Left lung (tissue), 14 donors: ENCODE measurements at places on chromosomes 12 and 14. TPM values are rescaled to one million over a fixed set of nuclear protein-coding genes. Genes with fewer than 3 reads are reported as not detected.

DNA sequence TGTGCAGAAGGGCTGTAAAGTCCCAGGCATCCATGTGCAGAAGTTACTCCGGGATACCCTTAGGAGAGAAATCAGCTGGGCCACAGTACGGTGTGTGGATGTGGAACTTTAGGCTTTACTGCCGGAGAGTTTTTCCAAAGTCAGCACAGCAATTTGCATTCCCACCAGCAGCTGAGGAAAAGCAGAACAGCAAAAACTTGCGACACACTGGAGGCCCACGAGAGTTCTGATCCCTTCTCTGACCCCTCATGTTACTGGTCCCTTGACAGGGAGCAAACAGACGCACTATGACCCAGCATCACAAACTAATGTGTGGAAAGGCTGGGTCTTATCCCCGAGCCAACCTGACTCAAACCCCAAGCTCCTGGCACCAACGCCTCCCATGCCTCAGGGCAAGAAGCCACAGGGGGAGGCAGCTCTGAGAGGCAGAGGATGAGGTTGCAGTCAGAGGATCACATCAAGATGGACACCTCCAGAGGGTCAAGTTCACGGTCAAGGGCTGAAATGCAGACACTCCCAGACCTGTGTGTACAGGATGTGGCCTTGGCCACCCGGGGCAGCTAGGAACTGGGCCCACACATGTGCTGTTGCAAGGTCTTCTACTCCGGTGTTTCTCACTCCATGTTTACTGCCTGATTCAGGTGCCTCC, 38.6 kb downstream of the CCDC88C start:
- DNase-seq: no peak

- peak; percentile 40 for DNase-seq
Measured at GRCh38 chr12:62632411-62632918, 165.8 kb downstream of the MON2 start.

OR6C2 gene
- not detected for polyA plus RNA-seq

DNA sequence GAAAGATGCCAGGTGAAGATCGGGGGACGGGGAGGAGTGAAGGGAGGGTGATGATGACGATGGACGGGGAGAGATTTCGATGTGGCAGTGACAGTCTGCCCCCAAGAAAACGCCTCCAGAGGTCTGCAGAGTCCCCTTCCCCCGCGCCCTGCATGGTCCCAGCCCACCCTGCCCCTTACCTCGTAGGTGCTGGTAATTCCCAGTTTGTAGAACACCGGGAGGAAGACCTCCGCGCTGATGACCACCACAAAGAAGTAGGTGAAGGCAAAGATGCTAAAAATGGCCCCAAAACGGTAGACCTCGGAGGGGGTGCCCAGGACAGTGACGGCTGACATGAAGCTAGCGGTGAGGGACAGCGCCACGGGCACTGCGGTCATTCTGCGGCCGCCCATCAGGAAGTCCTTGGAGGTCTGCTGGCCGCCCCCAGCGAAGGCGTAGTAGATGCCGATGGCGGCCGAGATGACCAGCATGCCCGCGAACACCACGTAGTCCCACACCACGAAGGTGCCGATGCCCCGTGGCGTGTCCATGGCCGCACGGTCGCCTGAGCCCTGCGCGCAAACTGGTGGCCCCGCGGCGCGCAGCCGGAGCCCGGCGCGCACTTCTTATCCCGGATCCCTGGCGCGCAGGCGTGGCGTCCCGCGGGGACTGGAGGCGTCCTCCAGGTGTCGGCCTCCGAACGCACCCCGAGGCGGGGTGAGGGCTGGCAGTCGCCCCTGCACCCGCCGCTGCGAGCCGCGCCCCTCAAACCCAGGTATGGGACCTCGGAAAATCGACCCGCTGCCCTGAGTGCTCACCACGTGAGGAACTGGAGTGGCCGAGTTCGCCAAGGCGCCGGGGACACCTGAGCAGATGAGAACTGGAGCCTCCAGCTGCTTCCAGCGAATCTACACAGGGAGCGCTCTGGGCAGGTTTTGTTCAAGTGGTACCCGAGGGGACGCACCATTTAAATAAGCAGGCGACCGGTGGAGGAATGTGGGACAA, at the start of gene SLC5A8:
Gene SLC5A8, minus strand, starts transcription at position 920 of the 984 bp plus-strand sequence. Its CDS starts 390 bp downstream, at position 530.
- peak; percentile 44 for DNase-seq

GRCh38 chr12:27785882-27786570, 6.0 kb upstream of the MANSC4 start:
- no peak for DNase-seq

COX6A1 gene
- polyA plus RNA-seq: 187 TPM

DNA sequence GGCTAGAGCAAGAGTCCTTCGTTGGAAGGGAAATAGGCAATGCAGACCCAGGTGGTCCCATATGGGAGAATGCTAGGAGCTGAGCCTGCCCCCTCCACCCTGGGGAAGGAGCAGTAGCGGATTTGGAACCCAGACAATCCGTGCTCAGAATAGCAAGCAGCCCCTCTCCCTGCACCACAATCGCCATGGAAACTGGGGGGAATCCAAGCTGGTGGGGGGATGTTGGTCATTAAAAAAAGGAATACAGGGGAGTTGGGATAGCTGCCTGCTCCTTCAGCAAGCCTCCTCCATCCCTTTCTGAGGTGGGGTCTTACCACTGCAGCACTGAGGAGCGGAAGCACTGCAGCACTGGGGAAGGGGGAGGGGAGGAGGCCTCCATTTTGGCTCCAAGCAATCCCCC, 2.9 kb downstream of the RND1 start:
- DNase-seq: no peak

- DNase-seq: no peak
Measured at GRCh38 chr14:61203081-61203753, 77.9 kb downstream of the TMEM30B start.

GRCh38 chr12:108449478-108449877, 65.6 kb upstream of the FICD start:
- DNase-seq: no peak

- DNase-seq: peak; percentile 43
Measured at GRCh38 chr14:58107947-58108552, 44.0 kb downstream of the ARMH4 start.

GRCh38 chr12:98644433-98644711, 216 bp downstream of the IKBIP start:
- no peak for DNase-seq

- no peak for DNase-seq
Measured at GRCh38 chr14:23613242-23614070, 22.7 kb upstream of the DHRS2 start.

DNA sequence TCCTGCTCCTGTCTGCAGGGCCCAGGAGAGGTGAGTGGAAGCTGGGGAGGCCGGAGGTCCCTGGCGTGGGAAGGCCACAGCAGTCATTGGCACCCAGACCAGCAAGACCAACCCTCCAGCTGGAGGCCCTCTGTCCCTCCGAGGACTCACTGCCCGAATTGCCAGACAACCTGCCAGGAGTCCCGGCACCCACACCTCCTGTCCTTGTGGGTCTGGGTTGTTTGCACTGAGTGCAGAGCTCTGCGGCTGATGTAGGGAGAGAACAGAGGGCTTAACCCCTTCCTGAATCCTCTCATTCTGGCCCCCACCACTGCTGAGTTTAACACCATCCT, 204.9 kb downstream of the KIF26A start:
- no peak for DNase-seq

GRCh38 chr14:64549791-64550620, at the start of gene PPP1R36:
PPP1R36 (plus strand) TSS chr14:64549961; CDS start chr14:64549998, 37 bp downstream.
- no peak for DNase-seq

GRCh38 chr12:59595883-59596540, at the start of gene SLC16A7:
SLC16A7 (plus strand) TSS chr12:59596029; CDS start chr12:59704802, 108,773 bp downstream.
- peak; percentile 90 for DNase-seq

GRCh38 chr12:81176796-81177195, 98.9 kb downstream of the ACSS3 start:
- DNase-seq: no peak

KDM5A gene
- 41.2 TPM for polyA plus RNA-seq

MRPL42 gene
- polyA plus RNA-seq: 67.8 TPM

DNA sequence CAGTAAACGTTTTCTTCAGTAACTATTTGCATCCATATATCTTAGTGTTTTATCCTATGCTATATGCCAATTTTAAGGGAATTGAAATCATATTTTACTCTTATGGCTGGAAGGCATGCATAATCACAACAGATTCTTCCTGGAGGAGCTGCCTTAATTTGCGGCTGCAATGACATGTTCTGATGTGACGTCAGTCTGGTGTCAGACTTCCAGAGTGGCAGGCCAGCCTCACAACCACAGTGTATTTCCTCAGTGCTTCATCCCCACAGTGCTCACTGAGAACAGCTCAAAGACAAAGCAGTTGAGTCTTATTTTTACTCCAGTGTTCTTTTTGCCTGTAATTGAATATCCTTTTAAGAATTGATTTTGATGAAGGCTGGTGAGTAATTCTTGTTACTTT, 107.1 kb downstream of the PLEKHA5 start:
- DNase-seq: no peak

DNA sequence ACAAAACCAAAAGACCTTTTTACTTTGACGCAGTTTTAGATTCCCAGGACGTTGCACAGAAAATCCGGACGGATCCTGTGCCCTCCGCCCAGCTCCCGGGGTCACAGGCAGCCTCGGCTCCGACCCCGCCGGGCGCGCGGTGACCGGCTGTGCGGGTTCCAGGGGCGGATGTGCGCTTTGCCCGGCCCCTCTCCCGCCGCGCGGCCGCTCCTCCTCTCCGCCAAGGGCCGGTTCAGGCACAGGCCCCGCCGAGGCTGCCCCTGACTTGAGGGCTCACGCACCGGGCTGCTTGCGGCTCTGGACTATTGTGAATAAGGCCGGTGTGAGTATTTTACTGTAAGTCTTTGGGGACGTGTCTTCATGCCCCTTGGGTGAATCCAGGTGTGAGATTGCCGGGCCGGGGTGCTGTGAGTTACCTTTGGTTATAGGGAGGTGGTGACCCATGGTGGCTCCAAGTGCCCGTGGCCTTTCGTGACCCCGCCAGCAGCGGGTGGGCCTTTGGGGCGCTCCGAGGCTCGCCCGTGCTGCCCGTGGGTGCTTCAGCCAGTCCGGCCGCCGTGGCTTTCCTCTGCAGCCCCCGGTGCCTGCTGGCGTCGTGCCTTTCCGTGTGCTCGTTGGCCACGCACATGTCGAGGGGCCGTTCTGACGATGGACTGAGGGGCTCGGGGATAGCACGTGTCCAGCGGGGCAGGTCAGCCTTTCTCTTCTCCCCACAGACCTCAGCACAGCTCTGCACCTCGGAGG, 45.9 kb downstream of the NOC4L start:
- DNase-seq: no peak

EMP1 gene
- polyA plus RNA-seq: 139 TPM

- no peak for DNase-seq
Measured at GRCh38 chr14:54440476-54440872, 700 bp downstream of the CNIH1 start.

DNA sequence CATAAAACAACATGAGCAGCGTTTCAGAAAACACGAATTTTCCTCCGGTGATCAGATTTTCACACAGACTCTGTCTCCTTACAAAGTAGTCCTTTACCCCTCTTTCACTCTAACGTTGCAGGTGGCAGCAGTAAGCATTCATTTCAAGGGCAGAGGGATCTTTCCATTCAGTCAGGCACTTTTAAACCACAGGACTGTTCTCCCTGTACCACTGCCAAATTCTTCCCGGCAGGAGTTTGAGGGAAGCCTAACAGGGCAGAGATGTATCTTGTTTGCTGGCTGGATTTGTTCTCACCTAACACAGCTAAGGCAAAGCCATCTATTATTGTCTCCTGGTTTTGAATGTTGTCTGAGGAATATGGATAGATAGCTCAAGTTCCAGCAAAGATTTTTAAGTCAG, 1187.3 kb upstream of the SEL1L start:
- DNase-seq: no peak

OAS2 gene
- polyA plus RNA-seq: 10.1 TPM

PPP2R5E gene
- polyA plus RNA-seq: 38.2 TPM

GRCh38 chr14:36580856-36581831, 1.3 kb downstream of the NKX2-8 start:
- DNase-seq: no peak

PZP gene
- 2.5 TPM for polyA plus RNA-seq

HOXC11 gene
- not detected for polyA plus RNA-seq

DNA sequence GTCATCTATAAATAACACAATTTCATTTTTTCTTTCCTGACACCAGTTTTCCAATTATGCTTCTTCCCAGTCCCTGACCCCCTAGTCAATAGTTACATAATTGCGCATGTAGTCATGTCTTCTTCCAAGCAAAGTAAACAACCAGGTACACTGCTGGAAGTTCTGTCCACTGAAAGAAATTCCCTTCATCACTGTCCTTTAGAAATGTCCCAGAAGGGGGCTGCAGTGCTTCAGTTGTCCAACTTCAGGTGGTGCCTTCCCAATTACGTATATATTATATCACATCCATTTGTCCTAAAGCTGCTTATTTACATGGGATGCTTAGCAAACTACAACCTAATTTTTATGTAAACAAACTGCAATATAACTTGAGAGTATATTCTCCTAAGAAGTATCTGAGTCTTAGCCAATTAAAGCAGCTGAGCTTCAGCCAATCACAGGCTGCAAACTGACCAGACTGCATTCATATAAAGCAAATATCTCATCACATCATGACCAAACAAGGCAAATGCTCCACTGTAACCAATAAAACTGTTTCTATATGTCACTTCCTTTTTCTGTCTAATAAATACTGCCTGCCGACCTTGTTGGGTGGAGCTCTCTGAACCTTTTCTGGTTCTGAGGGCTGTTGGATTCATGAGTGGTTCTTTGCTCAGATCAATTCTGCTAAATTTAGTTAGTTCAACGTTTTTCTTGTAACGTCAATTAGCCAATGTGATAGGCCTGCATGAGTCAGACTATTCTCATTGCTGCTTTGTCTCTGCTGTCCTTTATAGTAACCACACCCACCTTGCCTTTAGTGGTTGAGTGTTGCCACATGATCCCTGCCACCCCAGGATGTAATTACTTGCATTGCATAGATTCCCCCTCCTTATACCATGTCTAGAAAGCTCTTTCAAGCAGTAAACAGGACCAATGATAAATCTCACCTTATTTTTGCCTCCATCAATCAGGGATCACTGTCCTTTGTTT, 239.3 kb downstream of the ALG10B start:
- DNase-seq: no peak

- DNase-seq: no peak
Measured at GRCh38 chr12:64595863-64596793, 14.2 kb upstream of the RASSF3 start.

DNA sequence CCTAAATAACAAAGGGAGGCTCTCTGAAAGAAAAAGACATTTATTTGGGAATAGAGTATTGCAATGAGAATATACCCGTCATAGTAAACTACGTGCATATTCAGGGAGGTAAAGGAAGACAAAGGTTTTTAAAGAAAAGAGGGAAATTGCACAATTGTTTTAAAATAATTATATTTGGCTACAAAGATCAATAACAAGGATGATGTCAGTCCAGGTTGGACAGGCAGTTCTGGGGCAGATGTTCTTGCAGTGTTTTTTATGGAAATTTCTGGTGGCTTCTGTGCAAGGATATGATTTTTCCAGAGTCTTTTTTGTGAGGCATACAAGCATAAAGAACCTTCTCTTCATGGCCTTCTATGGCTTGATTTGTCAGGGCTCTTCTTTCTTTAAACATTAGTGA, 29.6 kb downstream of the HSD17B6 start:
- no peak for DNase-seq
